Activated T-cell treated with anti-CD3 and anti-CD28 coated beads, Interleukin-2, amount 50 U/mL, for 48 hours (primary cell): ENCODE measurements at places on chromosomes 1 and 21.
A peak's percentile ranks its signal among the peaks of the same experiment; 100 is the strongest.

DNA sequence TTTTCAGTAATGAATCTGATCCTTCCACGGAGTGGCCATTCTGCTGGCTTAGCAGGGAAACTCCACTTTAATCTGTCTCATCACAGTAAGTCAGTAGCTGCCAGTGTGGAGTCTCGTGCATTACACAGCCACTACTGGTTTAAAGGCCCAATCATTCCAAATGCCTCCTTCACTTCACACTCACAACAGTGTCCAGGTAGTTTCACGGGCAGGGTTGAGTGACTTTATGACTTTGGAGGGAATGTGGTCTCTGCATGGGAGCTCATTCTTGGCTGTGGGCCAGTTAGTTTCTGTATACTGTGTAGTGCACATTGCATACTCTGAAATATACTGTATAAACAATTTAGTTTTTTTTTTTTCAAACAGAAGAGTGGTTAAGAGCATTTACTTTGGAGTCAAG is 34.6 kb upstream of the C1orf87 start:
- no peak for DNase-seq

GRCh38 chr1:154712166-154712810 is 104.3 kb upstream of the ADAR start:
- no peak for DNase-seq

GRCh38 chr1:18960409-18960808 is 3.9 kb upstream of the IFFO2 start:
- DNase-seq = no peak

DNA sequence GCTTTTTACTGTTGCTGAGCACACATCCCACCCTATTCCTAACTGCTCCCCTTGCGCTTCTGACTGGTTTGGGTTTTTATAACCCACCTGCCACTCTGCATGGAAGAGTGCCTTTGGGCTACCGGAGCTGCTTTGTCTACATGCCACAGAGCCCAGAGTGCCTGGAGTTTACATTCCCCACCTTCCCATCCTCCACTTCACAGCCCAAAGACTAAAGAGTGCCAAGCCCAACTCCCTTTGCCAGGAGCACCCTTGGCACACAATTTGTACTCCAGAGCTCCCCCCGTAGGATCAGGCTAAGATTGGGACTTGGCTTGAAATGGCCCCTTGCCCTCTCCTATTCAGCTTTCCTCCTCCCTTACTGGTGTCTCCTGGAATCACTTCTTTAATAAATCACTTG is 63.3 kb downstream of the LHX9 start:
- DNase-seq = no peak

GRCh38 chr1:56355422-56355821 is 223.9 kb downstream of the PLPP3 start:
- DNase-seq = no peak

- DNase-seq = no peak
These were observed 75.1 kb downstream of the SKI start for GRCh38 chr1:2303016-2303775.

- DNase-seq = no peak
These were observed 94.8 kb downstream of the DAB1 start for GRCh38 chr1:57329001-57329527.

- no peak for DNase-seq
These were observed 13.5 kb downstream of the VANGL1 start for GRCh38 chr1:115655306-115655663.

DNA sequence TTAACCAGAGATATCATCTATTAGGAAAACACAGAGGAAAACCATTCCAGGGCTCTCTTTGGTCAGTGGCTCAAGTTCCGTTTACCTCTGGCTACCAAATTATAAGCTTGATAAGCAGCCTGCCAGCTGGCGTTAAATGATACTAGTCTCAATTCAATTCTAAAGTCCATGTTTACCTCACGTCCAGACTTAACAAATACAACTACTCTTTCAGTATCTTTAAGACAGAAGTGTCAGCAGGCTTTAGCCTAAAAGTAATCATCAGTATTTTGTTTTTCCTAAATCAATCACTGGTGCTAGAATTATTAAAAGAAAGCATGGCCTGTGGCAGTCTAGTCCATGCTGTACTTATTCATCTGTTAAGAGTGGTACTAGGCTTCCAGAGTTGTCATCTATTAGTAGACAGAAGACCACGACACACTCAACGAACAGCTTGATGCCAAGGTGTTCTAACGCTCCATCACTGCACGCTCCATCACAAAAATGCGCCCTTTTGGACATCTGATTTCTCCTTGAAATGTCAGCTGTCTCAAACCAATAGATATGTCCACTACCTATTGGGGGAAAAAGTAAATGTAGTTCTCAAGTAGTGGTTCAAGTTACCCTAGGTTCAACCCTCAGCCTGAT is 1.5 kb downstream of the IVNS1ABP start:
- no peak for DNase-seq

- DNase-seq = no peak
These were observed 70.1 kb downstream of the INTS7 start for GRCh38 chr1:211965108-211965805.

GRCh38 chr1:172724232-172724631 is 65.3 kb downstream of the FASLG start:
- no peak for DNase-seq

- no peak for DNase-seq
These were observed 35.0 kb downstream of the SOX13 start for GRCh38 chr1:204107892-204108291.

GRCh38 chr1:66050123-66050522 is 257.4 kb downstream of the PDE4B start:
- DNase-seq = no peak

DNA sequence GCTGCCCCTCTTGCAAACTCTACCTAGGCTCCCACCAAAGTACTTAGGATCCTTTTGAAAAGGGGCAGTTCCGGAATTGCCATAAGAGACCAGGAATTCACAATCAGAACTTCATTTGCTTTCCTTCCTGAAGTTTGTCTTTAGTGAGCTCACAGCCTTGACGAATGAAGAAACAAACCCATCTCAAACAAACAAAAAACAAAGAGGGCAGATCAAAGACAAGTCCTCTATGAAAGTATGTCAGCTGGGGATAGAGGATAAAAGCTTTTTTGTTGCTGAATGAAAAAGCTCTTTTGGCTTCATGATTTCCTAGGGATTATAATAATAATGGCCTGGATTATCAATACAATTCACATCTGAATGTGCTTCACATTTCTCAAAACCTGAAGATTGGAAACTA is 357.9 kb upstream of the DUSP10 start:
- DNase-seq = no peak

GRCh38 chr1:21875621-21876063 is 61.5 kb downstream of the HSPG2 start:
- no peak for DNase-seq

- DNase-seq = peak; percentile 79
These were observed 10.3 kb downstream of the INSRR start for GRCh38 chr1:156848461-156849150.

DNA sequence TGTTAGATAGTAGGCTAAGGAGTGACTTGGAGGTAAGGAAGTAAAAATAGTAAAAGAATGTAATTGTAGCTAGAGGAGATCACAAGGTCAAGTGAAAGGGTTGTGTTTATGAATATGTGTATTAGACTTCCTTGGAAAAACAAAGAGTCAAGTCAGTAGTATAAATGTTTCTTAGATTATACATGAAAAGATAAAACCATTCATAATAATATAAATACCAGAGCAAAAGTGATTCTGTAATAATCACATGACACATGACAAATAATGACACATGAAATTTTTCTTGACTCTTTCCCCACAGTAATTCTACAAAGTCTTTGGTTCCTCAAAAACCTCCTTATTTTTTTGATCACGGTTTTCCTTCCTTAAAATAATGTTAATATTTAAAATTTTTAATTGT is 56.4 kb downstream of the IVNS1ABP start:
- DNase-seq = no peak

DNA sequence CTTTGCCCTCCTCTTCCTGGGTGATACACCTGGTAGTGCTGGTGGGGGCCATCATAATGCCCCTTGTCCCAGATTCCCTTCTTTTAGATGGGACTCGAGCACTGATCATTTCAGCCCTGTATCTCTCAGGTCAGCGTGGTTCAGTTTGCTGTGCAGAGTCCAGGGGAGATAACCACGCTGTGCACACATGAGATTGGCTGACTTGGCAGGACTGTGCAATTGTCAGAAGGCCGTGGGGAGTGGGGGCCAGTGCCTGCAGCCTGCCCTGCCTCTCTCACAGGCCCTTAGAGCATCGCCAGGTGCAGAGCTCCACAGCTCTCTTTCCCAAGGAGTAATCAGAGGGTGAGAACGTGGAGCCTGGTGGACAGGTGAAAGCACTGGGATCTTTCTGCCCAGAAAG is 15.2 kb downstream of the EPHX1 start:
- no peak for DNase-seq

DNA sequence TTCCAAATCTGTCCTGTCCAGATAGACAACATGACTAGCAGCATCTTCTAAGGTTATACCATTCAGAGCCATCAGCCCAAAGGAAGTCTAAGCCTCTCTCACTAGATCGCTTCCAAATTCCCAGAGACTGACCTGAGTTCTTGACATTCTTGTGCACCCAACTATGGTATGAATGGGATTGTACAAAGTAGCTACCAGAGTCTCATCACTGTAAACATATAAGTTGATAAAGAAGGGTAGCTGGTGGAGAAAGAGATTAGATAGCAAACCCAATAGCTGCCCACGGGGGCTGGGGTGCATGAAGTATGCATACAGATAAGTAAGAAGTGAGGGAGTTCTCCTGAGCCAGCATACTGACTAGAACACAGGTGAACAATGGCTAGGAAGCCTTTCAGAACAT is 180.0 kb downstream of the PLPP3 start:
- DNase-seq = no peak

- no peak for DNase-seq
These were observed 334.0 kb upstream of the PRMT6 start for GRCh38 chr1:106722466-106722865.

DNA sequence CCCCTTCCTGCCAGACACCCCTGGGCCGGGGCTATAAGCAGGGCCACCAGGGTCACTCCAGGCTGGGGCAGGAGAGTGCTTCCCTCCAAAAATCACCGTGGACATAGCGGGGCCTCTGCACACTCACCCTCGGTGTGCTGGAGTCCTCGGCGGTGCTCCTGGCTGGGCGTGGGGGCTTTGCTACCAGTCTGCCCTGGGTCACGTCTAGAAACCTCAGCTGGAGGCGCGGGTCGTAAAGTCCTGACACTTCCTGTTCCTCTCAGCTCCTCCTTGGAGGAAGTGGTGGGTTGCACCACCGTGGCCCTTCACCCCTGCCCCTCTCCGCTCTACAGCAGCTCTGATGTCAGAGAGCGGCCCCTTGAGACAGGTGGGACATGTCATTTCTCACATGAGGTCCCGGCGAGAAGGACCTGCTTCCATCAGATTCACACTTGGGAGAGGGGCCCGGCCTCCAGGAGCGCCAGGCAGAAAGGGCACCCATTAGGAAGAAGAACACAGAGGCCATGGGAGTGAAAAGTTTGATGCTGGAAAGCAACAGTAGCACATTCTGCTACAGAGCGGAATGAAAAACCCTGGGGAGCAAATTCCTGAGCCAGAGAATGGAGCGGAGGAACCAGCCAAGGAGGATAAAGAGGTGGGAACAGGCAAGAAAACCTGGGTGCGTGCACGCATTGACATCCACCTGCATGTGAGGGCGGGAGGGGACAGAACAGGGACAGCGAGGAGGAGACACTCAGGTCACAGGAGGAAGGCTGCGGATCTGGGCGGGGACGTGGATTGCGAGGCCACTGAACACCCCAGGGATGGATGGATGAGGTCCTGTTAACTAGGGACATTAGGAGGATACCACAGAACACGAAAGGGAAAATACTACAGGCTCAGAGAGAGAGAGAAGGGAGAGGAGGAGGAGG is at the start of gene ITGB2:
TSS of gene ITGB2 (minus strand) at position 206 of the 911 bp plus-strand sequence. CDS start 10,117 bp downstream, outside the sequence.
- peak; percentile 73 for DNase-seq

GRCh38 chr1:41442697-41443251 is 41.7 kb downstream of the EDN2 start:
- DNase-seq = no peak

DNA sequence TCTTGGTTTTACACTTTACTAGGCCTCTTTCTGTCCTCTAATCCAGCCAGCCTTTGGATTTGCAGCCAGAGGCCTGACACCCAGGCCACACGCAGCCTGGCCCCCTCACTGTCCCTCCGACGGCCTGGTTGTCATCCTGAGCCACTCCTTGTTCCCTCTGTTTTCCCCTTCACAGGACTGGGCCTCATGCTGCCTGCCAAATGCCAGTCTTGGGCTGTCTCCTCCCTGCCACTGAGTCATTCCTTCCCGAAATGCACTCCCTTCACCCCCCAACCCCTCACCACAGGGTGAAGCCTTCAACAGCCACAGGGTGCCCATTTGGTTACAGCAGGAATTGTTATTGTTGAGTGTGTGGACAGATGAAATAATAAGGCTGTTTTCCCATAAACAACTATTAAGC is 21.3 kb downstream of the ACOT11 start:
- no peak for DNase-seq

- no peak for DNase-seq
These were observed 1258.5 kb upstream of the ADGRL2 start for GRCh38 chr1:80542231-80542630.

- DNase-seq = no peak
These were observed 93.2 kb upstream of the HNRNPU start for GRCh38 chr1:244957525-244957924.

DNA sequence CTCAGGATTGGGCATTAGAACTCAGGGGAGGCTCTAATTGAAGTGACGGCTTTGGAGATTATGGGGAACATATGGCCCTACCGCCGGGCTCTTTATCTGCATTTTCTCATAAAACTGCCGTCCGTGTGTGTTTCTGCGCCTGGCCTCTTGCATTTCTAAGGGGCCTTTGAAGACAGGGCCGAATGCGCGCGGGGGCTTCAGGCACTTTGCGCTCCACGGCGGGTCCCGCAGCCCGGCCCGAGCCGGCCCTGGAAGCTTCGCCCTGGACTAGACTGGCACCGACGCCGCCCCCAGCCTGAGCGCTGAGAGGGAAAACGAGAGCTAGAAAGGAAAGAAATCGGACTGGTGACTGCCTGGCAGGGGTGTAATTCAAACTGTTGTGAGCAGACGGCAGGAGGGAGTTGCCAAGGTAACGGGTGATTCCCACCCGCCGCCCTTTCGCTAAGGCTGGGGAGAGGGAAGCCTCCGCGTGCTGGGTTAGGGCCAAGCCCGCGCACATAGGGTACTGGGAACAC is 120.7 kb downstream of the LMX1A start:
- DNase-seq = no peak

- DNase-seq = peak; percentile 86
These were observed 52.0 kb downstream of the CD2 start for GRCh38 chr1:116806245-116806644.

GRCh38 chr1:213094446-213094845 is 43.4 kb downstream of the RPS6KC1 start:
- DNase-seq = no peak
